NCI-H187 treated with DMSO at 0.1 percent for 48 hours (cell line): ENCODE measurements at places on chromosomes 1 and 21.

- no peak for DNase-seq
These were observed 95.8 kb upstream of the HOOK1 start for GRCh38 chr1:59718989-59719360.

- DNase-seq = no peak
These were observed 452.8 kb upstream of the NCAM2 start for GRCh38 chr21:20545454-20545853.

GRCh38 chr21:28742527-28742926, 250.2 kb downstream of the LTN1 start:
- no peak for DNase-seq

DNA sequence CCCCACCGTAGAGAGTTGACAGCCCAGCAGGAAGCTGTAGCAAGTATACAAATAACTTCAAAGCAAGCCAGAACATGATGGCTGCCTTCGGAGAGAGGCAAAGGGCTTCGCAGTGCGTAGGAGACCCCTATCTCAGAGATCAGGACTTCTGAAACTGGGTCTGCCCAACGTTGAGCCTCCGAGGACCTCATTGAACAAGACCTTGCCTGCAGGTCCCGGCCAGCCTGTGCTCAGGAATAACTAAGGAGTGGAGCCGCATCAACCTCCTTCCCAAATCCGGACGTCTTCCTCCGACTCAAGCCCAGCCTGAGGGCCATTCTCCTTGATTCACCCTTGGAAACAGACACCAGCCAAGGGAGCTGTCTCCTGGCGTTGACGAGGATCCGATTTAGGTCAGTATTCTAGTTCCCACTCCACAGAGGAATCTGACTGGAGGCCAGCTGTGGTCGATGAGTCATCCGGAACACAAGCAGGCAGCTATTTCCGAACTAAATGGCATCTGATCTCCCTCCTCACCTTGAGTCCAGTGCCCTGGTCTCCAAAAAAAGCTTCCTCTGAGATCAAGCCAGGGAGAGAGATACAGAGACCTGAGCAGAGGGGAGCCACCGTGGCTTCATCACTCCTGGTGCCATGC, 166.5 kb upstream of the COA6 start:
- DNase-seq = no peak
